ENCODE measurements at places on chromosomes 1 and 21.

DNA sequence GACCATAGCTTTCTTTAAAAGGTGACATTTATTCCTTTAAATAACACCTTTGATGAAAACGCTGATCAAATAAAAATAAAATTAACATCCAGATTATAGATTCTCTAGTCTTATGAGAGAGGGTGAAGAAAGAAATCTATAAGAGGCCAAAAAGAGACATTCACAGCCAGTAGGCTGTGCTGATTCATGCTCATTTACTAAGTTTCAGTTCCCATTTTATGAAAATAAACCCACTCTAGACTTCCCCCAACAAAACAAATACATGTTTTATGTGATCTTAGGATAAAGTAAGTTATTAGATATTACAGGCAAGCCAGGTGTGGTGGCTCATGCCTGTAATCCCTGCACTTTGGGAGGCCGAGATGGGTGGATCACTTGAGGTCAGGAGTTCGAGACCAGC, 21.1 kb downstream of the ESRRG start:
- DNase-seq, result no peak

GRCh38 chr1:185670187-185670627, 64.0 kb upstream of the HMCN1 start:
- DNase-seq, result peak; percentile 77

DNA sequence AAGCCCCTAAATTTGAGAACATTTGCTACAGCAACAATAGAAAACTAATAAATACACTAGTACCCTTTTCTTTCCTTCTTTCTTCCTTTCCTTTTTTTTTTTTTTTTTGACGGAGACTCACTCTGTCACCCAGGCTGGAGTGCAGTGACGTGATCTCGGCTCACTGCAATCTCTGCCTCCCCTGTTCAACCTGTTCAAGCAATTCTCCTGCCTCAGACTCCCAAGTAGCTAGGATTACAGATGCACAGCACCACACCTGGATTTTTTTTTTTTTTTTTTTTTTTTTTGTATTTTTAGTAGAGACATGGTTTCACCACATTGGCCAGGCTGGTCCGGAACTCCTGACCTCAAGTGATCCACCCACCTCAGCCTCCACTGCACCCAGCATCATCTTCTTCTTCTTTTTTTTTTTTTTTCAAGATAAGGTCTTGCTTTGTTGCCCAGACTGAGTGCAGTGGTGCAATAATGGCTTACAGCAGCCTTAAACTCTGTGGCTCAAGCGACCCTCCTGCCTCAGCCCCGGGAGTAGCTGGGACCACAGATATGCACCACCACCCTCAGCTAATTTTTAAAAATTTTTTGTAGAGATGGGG, 19.6 kb upstream of the CBR3 start:
- no peak for DNase-seq

DNA sequence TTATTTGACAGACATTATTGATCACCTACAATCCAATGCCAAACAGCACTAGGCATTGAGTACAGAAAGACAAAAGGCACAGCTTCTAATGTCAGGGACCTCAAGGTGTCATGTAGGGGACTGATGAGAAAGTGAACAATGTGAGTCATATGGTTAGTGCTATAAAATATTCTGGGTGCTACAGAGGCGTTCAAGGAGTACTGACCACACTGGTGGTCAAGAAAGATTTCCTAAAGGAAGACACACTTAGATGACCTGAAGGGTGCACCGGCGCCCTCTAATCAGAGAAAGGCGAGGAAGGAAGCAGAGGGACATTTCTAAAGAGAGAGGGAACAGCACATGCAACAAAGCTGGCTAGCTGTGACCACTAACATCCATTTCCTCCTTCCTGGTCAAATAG, 64.9 kb upstream of the F3 start:
- DNase-seq, result no peak

- DNase-seq, result no peak
These were observed 118.9 kb downstream of the TOMM20 start for GRCh38 chr1:235009561-235010306.

DNA sequence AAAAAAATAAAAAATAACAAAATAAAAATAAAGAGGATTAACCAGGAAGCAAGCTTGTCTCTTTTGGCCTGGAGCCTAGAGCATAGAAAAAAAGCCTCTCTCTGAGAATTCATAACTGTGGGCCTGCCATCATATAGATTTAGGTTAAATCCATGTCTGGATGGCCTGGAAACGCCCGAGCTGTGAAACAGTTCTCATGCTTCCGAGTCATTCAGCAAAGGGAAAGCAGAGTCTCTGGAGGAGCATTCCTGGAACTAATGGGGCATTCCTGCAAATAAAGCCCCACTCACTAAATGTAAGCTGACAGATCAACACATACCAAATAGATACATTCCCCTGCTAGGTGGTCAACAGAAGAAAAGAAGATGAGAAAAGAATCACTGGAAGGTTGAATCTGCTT, 75.8 kb upstream of the GNG4 start:
- DNase-seq, result no peak

DNA sequence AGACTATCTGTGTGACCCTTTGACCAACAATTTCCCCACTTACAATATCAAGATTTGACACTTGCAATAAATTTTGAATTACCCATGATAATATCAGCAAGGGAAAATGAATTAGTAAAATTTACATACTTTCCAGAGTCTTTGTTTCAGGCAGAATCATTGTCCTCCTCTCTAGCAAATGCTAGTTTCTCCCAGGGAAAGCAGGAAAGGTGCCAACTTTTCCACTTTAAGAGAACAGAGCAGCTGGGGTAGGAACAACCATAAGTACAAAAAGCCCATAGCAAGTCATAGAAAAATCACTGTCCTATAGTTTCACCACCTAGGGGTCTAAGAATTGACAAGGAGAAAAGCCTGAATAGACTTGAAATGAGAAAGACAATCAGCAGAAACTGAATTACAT, 67.1 kb upstream of the GUCA2B start:
- no peak for DNase-seq

DNA sequence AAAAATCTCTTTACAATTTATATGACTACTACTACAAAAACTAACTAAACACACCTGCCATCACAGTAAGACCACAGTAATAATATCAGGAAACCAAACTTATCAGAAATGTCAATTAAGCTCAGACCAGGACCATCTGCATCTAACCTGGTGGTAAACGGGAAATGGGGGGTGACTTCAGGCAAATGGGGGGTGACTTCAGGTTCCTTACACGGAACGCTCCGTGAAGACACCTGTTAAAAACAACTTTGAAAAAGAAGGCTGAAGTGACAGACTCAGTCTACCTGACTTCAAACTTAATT, 15.8 kb downstream of the PRDM15 start:
- DNase-seq, result no peak

DNA sequence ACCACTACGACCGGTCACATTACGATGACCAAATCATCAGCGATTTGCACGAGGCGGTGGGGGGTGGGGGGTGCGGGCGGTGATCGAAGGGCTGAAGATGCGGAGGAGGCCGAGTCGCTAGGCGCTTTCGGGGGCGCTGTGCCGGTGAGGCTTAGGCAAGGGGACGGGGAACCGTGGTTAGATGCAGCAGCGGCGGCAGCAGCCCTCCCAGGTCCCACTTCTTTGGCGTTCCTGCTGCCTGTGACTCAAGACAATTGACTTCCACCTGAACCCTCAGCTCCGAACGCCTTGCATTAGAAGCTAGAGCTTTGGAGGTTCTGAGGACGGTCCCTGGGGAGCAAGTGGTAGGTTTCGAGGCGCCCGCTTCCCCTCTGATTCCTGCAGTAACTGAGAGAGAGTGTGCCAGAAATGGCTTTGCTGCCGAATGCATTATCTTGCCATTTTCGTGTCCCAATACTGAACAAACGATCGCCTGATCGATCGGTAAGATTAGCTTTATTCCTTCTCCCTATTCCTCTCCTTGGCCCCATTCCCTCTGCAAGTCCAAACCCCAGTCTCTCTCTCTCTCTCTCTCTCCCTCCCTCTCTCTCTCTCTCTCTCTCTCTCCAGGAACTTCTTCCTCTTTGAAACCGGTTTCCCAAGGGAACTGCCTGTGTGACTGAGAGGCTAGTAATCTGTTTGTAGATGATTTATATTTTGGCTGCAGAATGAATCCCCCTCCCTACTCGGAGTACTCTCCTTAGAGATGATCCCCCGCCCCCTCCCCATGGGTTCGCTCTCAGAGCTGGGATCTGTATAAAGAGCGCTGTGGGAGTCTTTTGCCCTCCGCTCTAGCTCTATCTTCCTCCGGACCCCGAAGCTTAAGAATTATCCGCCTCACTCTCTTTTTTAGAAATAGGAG, 735 bp upstream of the BRINP3 start:
- DNase-seq, result peak; percentile 46

Data from common myeloid progenitor, CD34-positive (primary cell).